ENCODE measurements at places on chromosomes 16 and 17. TPM values are rescaled to one million over a fixed set of nuclear protein-coding genes. Genes with fewer than 3 reads are reported as not detected.

Gene CCR7
- total RNA-seq = 0.16 TPM

Gene SRL
- 0.06 TPM for total RNA-seq

Gene GAS2L2
- not detected for total RNA-seq

Gene CDK3
- 0.81 TPM for total RNA-seq

Gene CIBAR2
- not detected for total RNA-seq

Gene TSNAXIP1
- total RNA-seq = 0.81 TPM

Data from bladder microvascular endothelial cell (primary cell).